ENCODE measurements at places on chromosomes 7 and 10.
A peak's percentile ranks its signal among the peaks of the same experiment; 100 is the strongest.

GRCh38 chr10:48802611-48803071, 118.0 kb downstream of the WDFY4 start:
- DNase-seq, result no peak

DNA sequence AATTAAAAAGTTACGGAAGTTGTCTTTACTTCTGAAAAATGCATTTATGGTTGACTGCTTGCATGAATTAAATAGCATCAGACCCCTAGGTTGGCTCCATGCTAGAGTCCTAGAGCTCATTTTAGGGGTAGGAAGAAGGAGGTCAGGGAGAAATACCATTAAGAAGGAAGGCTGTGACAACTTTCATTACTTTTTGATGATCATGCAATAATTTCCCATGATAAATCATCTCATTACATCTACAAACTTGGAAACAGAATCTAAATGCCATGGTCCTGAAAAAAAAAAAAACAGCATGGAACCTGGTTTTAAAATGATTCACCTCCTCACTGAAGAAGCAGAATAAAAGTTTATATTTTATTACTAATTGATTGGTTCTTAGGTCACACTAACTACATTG, 20.3 kb upstream of the PLXNA4 start:
- DNase-seq, result no peak

DNA sequence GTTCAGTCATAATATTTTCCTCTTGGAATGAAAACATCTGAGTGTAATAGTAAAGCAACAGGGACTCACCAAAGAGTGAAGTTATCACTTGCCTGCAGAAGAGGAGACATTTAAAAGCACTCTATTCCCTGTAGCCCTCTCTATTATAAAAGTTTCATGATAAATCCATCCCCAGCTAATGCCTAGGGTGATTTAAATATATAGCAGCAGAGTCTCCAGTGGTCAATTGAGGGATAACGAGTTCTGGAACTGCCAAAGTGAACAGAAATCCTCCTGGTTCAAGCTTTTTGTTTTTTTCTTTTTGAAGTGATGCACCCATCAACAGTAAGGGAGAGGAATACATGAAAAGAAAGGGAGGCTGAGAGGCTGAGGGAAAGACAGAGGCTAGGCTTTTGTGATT, 87.3 kb downstream of the EVX1 start:
- DNase-seq, result peak; percentile 4

GRCh38 chr7:31986878-31987518, 83.2 kb downstream of the PDE1C start:
- DNase-seq, result no peak

DNA sequence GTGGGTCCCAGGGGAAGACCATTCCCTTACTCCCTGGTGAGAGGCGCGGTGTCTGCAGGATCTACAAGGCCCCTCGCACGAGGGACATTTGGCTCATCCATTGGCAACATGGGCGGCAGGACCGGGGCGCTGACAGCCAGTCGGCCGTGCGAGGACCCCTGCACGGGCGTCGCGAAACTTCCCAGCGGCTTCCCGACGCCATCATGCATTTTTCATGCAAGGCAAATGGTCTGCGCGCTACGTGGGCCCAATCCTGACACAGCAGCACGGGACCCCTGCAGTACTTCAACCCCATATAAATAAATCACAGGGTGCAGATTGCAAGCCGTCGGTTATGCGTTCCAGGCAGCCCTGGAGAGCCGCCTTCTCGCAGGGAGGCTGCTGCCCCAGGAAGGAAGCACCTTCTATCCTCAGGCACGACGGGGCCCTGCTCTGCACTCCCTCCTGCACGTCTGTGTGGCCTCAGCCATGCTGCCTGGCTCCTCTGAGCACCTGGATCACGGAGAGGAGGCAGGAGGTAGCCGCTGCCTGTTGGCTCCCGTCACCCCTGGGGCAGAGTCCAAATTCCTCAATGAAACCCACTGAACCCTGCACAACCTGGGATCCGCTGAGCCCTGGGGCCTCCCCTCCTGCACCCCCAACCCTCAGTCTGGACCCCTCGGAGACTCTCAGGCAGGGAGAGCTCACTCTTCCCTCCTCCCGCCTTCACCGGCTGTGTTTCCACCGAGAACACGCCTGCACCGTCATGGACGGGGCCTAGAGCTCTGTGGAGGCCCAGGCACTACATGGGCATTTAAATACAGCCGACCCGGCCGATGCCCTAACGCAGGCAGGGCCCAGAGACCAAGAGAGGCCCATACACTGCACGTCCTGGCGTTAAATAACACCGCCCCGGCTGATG, 90.5 kb downstream of the PDGFA start:
- DNase-seq, result no peak

DNA sequence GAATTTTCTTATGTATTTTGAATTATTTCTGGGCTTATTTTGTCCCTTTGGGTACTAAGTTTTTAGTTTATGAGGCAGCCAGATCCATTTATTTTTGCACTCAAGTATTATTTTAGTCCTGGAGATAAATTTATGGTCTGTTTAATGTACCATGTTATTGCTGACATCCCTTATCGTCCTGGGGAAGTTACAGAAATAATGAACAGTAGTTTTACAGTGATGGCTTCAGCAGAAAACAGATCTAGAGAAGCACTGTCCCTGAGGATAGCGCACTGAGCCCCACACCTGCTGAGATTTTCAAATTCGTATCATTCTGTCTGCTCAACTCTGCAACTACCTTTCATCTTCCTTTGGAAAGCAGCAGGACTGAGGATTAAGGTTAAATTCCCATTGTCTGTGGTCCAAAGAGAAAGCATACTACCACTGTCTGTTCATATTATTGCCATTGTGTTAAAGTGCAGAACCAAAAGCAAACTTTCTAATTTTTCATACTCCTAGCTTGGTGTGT, 168.3 kb downstream of the SNX13 start:
- DNase-seq, result no peak

GRCh38 chr10:122062831-122063674, 74.1 kb downstream of the TACC2 start:
- DNase-seq, result peak; percentile 75

- no peak for DNase-seq
Measured at GRCh38 chr7:112701456-112701855, 88.7 kb downstream of the TMEM168 start.

DNA sequence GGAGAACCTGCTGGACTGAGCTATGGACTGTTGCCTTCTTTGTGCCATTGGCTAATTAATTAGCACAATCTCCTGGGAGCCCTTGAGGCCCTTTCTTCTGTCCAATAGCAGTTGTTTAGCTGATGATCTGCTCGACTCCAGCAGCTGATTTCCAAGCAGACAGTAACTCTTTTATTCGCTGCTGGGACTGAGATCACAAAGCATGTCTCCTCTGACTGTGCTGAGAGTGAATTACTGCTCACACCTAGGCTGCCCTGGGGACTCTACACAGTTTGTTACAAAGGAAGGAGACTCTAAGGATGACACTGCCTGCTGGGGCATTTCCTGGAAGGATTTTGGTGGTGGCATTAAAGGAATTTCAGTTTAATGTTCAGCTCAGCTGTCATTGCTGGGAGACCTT, 31.4 kb downstream of the CASP7 start:
- no peak for DNase-seq

DNA sequence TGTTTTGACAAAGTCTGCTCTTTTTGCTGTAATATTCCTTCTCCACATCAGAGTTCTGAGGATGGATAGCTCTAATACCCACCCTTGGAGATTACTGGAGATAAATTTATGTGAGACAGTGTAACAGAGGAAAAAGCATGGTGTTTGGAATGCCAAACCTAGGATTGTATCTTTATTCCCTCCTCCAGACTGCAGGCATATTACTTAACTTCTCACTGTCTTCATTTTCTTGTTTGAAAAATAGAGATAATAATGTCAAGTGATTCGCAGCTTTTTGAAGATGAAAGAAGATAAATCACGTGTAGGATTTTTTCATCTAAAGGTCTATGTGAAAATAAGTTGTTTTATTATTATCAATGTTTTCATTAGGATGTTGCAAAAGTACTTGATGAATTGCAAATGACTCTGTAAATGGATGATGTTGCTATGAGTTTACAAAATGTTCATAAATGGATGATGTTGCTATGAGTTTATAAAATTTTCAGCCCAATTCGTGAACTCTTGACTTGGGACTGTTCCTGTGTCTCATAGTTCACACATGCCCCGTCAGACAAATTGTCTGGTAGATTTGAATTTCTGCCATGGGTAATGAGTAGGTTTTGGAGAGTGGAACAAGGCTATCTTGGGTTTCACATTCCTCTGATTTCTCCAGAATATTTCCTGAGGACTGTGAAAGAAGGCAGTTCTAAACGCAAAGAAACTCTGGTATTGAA, 113.1 kb upstream of the IGFBP3 start:
- no peak for DNase-seq

GRCh38 chr10:122468926-122469781, 7.8 kb downstream of the HTRA1 start:
- DNase-seq, result no peak

- DNase-seq, result no peak
Measured at GRCh38 chr7:40211276-40212003, 76.6 kb downstream of the SUGCT start.

DNA sequence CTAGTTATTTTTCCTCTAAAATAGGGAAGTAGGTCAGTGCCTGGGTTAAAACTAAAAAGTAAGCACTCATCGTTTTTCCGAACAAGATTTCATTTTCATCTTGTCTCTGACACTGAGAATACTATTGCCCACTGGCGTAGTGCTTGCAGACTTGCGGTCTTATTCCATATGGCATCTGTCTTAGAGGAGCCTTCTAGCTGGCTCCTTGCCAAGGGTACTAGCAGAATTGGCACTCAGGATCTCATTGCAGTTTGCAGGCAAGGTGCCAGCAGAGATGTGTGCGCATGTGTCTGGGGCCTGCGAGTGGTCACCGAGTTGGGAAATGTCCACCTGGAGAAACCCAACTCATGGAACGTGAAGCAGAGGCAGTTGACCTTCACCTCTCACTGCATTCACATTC, 143.4 kb downstream of the CELF2 start:
- peak; percentile 57 for DNase-seq

GRCh38 chr7:2289111-2289586, 25.1 kb downstream of the SNX8 start:
- no peak for DNase-seq

DNA sequence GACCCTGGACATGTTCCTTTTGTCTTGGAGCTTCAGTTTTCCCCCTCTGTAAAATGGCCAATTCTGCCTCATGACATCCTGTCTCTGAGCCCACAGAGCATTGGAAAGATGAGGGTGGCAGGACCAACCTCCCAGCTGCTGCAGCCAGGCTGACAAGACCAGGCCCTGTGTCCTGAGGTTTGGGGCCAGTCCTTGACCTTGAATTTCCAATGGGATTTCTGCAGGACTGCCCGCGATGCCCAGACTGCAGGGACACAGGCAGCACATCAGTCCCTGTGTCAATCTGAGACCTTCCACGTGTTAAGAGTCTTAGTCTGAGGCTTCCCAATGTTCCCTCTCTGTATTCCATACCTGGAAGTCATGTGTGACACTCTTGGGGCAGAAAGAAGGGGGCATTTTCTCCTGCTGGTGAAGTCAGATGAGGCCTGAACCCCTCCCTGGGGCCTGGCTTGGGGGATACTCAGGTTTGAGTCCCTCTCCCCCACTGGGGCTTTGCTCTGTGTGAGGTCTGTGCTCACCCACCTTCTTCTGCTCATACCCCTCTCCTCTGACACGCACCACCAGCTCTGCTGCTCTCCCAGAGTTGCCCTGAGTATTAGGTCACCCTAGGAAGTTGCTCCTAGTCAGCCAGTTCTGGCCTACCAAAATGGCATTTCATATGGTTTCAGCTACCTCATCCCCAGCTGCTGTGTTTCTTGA, 79.2 kb downstream of the ADCY1 start:
- DNase-seq, result no peak

GRCh38 chr7:135147899-135148721, at the start of gene TMEM140:
TMEM140 (plus strand) TSS chr7:135148072; CDS start chr7:135164442, 16,370 bp downstream.
- DNase-seq, result peak; percentile 69

GRCh38 chr7:42869131-42870020, 42.5 kb downstream of the C7orf25 start:
- DNase-seq, result no peak

- no peak for DNase-seq
Measured at GRCh38 chr10:116779076-116779687, 36.8 kb upstream of the HSPA12A start.

DNA sequence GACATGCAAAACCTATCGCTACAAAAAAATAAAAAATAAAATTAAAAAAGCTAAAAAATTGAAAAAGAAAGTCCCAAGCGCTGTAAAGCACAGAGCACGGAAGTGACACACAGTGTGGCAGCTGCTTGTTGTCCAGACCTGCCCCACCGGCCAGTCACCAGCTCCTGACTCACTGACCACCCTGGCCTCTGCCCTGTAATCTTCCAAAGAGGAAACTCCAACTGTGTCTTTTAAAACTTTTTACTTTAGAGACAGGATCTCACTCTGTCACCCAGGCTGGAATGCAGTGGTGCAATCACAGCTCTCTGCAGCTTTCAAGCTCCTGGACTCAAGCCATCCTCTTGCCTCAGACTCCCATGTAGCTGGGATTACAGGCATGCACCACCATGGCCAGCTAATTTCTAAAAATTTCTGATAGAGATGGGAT, 23.6 kb downstream of the GNA12 start:
- no peak for DNase-seq

DNA sequence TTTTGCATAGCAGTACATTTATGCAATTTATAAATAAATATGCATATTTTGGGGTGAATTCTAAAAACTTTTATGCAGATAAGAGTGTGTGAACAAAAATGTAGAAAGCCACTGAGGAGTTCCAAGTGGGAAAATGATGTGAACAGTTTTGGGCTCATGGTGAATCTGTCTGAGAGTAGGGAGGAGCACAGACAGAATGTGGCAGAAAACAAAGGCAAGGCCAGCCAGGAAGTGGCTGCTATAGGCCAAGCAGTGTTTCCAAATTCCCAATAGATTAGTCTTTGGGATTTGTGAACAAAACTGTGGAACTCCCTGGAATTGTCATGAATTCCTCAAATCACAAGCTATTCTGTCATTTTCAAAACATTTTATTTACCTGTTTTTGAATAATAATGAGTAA, 73.6 kb upstream of the AMPH start:
- DNase-seq, result no peak

DNA sequence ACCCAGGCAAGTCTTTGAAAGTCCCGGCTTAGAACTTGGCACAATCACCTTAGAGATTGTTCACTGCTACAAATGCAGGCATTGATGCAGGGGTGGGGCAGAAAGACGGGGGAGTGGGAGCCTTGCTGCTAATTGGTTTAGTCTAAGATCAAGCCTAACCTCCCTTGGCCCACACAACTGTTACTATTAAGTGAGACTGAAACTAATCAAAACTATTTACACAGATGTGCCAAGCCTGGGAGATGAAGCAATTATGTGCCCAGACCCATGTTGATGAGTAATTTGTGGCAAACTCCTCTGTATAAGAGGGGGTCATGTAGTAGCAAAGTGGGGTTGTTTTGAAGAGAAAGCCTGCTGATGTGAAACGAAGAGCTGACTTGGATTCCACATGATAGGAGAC, 178.2 kb upstream of the ITGB1 start:
- DNase-seq, result no peak

DNA sequence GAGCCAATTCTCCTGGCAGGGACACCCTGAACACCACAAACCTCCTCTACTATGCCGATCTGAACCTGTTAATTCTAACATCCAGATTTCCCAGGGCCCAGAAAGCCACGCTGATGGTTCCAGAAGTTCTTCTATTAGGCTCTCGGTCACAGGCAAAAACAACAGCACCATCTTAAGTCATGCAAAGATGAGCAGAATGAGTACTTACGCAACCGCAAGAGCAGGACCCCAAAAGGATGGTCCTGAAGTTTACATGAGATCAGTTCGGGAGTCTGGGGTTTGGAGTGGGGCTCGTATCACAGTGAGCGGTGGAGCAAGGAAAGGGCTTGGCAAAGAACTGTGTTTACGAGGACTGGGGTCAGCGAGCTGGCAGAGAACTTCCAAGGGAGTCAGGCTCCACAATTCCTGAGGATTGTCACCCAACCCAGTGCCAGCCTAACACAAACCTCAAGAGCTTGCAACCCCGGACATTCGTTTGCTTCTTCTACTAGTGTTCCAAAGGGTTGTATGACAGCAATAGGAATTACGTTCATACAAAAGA, 532.6 kb downstream of the TNS3 start:
- no peak for DNase-seq

Measured in hematopoietic multipotent progenitor cell treated with erythropoietin and hydrocortisone succinate and interleukin-3 and kit ligand, for 8 days (in vitro differentiated cells).